ENCODE measurements at places on chromosomes 16 and 17.

DNA sequence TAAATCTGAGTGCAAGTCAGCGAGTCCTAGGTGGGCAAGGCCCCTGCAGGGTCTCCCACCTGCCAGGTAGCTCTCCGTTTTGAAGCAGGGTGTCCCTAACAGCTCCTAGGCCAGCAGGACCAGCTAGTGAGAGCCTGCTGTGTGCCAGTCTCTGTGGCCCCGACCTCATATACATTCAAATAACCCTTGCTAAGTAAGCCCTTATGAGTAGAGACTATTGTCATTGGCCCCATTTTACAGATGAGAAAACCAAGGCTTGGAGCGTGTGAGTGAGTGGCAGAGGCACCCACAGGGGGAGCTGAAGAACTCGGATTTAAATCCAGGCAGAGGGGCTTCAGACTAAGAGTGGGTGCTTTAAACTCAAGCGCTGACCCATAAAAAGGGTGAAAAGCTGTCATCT is 39.7 kb upstream of the EMP2 start:
- DNase-seq = no peak

- no peak for DNase-seq
Measured at GRCh38 chr16:11093572-11094074, 149.3 kb downstream of the CLEC16A start.

DNA sequence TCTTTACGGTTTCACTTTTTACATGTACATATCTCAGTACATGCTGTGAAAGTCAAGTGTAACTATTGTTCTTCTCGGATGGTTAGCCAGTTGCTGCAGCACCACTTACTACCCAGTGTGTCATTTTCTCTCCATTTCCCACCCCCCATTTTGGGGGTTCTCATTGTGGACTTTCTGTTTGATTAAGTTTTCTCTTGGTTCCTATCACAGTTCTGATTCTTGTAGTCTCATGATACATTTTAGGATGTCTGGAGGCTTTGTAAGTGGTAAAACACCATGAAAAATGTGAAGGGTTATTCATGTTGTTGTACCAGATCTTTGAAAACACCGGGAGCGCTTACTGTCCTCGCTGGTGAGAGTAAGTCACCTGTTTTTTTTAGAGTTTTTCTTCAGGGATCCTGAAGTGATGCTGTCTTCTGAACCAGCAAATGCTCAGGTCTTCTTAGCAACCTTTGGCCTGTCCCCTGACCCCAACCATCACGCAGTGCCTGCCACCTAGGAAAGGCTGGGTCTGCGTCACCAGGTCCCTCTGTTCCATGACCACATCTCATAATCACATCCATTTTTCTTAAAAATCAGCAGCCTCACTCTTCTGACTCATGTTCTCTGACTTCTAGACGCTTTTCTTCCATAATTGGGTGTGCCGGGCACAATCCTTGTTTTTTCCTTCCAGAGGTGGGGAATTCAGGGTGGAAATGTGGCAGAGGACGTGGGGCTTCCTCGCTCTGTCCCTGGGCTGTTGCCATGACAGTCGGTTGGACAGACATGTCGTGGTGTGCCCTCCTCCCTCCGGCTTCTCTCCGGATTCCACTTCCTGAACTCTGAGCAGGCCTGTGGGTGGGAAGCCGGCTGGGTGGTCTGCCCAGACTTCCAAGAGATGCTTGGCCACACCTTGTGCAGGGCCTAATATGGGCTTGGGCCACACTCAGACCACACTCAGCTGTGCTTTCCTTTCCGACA is 102.6 kb downstream of the NTN1 start:
- no peak for DNase-seq

DNA sequence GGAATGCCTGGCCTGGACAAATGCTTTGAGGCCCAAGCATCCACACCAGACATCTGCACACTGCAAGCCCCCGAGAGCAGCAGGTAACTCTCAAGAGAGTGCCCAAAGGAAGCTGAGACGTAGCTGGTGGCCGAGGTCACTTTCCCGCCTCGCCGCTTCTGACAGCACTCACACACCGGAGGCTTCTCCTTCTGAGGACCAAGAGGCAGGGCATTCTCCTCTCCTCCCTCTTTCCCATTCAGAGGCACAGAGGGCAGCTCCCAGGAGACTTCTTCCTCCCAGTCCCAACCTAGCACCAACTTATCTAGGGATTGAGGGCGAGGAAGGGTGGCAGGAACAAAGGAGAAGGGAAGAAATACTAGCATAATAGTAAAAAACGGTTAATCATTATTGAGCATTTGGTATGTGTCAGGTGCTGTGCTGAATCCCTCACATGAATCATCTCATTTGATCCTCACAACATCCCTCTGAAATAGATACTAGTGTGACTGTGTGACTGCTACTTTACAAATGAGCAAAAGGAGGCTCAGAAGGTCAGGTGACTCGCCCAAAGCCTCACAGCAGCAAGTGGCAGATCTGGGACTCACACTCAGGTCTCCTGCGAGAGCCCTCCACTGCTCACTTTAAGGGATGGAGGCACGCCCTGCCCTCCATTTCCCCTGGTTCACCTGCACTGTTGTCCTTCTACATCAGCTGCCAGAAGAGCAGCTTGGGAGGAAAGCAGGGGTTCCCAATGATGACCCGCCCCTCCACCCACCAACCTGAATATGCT is 41.8 kb downstream of the MYO18A start:
- DNase-seq = peak; percentile 37

- no peak for DNase-seq
Measured at GRCh38 chr16:57140931-57141668, 44.7 kb downstream of the PSME3IP1 start.

DNA sequence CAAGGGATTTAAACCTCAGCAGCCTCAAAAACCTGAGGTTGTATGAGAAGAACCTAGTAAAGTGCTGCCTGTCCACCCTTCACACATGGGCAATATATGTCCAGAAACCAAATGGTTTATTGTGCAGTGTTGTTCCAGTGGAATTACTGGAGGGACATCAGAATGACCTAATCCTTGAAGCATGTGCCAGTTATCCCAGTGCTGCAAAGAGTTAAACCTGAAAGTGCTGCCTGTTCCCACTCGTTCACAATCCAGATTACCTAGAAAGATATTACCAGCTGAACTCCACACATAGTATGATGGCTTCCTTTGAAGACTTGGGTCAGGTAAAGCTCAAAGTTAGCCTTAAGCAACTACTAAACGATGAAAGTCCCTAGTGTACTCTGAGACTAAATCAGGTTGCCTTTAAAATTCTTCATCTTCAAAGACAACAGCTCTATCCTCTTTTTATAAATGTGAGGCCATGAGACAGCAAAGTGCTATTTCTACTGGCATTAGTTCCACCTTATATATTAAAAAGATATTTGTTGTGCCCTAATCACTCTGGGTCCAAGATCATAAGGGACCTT is 133.1 kb downstream of the SNX11 start:
- DNase-seq = no peak

DNA sequence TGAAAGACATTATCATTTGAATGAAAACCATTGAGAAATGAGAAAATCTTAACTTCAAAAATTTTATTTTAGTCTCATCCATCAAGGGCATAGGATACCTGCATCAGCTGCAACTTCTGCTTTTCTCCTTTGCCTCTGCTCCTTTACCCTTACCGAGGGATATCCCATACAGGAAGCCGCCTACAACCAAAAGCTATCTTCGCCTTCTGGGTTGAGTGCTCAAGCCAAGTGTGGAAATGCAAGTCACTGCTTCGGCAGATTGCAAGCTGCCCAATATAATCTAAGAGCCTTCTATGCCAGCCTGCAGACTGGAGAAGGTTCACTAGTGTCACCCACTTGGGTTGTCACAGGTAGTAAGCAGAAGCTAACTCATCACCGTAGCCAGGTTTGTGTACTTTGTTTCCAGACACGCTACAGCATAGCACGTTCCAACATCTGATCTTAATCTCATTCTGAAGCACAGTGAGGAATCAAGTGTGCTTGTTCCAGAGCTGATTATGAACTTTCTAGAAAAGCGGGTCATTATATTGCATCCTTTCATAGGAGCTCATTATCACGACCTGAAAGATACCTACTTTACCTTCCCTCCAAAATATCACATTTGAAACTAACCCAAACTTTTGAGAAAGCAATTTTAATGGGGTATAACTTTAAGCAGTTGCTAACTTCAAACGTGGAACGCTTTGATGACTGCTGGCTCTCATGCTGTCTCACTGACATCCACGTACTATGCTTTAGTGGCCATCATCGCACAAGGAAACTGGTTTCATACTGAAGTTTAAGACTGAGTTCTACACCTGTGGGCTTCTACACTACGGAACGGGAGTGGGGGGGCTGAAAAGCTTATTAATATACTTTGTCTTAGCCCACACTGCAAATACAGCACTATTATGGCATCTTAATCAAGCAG is 8.0 kb upstream of the UNK start:
- DNase-seq = no peak

- DNase-seq = no peak
Measured at GRCh38 chr16:87350681-87351319, 32.8 kb downstream of the FBXO31 start.

GRCh38 chr17:28151001-28151400 is 108.5 kb downstream of the NLK start:
- DNase-seq = no peak

DNA sequence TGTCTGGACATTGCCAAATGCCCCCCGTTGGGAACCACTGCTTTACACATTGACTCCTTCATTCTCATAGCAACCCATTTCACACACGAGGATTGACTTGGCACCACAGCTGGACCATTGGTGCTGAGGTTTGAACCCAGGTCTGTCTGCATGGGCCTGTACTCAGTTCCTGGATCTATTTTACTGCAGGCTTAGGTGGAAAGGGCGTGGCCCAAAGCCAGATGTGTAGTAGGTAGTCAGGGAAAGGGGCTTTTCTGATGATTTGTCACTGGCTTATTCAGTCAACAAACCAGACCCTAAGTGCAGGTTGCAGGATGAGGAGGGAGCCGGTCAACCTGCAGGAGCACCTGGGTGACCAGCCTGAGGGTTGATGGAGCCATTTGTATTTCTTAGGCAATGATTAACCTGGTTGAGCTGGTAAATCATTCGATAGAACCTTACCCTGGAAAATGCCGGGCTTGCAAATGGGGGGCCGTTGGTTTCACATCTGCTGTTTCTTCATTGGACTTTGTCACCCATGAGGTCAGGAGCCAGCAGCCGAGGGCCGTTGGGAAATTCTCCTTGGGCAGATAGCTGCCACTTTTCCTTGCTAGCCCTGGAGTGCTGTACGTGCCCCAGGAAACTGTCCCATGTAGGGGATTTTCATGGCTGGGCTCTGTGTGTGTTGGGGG is 104.4 kb downstream of the CMIP start:
- no peak for DNase-seq

GRCh38 chr17:74453665-74454196 is 12.7 kb upstream of the CD300A start:
- DNase-seq = no peak

DNA sequence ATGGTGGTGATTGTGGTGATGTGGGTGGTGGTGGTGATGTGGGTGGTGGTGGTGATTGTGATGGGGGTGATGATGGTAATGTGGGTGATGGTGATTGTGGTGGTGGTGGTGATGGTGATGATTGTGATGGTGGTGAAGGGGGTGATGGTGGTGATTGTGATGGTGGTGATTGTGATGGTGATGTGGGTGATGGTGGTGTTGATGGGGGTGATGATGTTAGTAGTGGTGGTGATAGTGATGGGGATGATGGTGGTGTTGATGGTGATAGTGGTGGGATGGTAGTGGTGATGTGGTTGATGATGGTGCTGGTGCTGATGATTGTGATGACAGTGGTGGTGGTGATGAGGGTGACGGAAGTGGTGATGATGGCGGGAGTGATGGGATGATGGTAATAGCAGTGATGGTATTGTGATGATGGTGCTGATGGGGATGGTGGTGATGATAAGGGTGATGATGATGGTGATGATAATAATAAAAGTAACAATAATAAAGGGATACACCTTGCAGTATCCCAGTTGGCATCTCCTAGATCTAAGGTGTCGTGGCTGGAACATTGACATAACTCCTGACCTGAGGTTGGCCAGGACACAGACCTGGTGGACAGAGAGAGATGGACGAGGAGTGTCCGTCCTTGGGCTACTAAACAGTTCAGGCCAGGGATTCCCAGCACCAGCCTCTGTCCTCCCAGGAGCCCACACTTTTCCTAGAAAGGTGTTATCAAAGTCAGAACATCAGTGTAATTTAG is 344.5 kb downstream of the SEC14L1 start:
- no peak for DNase-seq

DNA sequence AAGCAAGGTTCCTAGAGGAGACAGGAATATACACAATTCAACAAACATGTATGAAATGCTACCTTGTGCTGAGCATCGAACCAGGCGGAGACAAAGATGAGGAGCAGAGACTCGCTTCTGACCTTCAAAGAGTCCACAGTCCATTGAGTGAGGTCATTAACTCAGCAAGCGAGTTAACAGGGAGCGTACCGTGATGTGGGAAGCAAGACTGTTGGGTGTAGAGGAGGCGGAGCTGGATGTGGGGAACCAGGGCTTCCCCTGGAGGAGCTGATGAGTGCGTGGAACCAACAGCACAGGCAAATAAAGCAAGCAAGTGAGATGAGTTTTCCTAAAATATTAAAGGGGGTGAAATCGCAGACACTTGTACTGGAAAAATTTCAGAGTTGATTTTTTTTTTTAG is 65.0 kb downstream of the NXN start:
- no peak for DNase-seq

- DNase-seq = no peak
Measured at GRCh38 chr16:56787167-56787566, 57.2 kb downstream of the NUP93 start.

- no peak for DNase-seq
Measured at GRCh38 chr16:55294129-55294528, 29.9 kb upstream of the IRX6 start.

DNA sequence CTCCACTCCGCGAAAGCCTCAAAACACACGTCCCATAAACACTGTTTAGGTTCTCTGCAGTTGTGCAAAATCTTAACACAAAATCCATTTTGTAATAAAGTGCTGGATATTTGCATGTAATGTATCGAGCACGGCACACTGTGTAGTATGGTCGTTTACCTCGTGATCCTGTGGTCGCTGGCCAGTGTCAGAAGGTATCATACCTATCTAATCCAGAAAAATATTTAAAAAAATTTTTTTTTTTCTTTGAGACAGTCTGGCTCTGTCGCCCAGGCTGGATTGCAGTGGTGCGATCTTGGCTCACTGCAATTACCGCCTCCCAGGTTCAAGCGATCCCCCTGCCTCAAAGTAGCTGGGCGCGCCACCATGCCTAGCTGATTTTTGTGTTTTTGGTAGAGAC is 996 bp downstream of the RPL38 start:
- DNase-seq = no peak

- DNase-seq = no peak
Measured at GRCh38 chr16:30721167-30721566, 22.2 kb downstream of the SRCAP start.

- DNase-seq = no peak
Measured at GRCh38 chr17:49216953-49217650, 6.6 kb downstream of the ABI3 start.
